Stimulated activated naive CD4-positive, alpha-beta T cell (primary cell): ENCODE measurements at places on chromosomes 16 and 17.

GRCh38 chr17:64357191-64357981 lies 33.3 kb downstream of the PECAM1 start:
- no peak for DNase-seq

GRCh38 chr17:11308531-11308930 lies 67.5 kb downstream of the SHISA6 start:
- no peak for DNase-seq

DNA sequence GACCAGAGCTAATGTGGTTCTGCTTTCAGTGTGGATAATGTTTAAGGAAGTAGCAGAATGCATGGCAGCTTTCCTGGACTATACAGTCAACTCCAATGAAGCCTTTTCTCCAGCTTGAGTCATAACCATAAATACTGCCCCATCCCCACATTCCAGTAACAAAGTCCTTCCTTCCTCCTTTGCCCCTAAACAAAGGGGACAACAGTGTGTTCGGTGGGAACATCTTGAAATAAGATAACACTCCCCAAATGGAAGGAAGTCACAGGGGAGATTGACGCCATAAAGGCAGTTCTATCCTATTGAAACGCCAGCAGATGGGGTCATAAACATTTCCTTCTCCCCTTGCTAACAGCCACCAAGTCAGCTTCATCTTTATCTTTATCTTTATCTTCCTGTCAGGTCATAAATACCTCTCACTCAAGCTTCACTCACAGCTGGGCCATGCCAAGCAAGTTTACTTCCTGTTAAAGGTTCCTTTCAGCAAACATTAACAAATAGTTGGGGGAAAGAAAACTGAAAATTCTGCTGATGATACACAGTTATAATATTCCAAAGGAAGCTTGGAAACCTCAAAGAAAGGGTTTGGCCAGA lies 136.7 kb downstream of the SNX11 start:
- DNase-seq, result peak; percentile 2

- no peak for DNase-seq
Measured at GRCh38 chr17:77356109-77356689, 215.4 kb downstream of the SEC14L1 start.

DNA sequence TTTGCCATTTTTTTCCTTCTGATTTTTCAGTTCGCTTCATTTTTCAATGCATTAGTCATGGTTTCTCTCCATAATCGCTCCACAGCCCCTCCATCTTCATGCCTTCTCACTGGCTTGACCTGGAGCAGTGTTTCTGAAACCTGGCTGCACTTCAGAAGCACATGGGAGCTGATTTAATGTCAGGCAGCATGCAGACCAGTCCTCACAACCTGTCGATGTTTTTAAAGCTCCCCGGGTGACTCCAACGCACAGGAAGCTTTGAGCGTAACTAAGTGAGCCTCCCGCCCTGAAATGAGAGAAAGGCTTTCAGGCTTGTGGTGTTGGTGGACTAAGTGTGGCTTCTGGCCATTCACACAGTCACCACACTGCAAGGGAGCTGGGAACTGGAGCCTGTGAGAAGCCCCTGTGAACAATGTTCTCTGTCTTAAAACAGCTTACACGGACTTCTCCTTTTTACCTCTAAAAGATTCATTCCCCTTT lies 16.8 kb upstream of the DRG2 start:
- no peak for DNase-seq

GRCh38 chr16:87560428-87561199 lies 41.7 kb upstream of the JPH3 start:
- DNase-seq, result no peak
